ENCODE measurements at places on chromosomes 5 and 9.

DNA sequence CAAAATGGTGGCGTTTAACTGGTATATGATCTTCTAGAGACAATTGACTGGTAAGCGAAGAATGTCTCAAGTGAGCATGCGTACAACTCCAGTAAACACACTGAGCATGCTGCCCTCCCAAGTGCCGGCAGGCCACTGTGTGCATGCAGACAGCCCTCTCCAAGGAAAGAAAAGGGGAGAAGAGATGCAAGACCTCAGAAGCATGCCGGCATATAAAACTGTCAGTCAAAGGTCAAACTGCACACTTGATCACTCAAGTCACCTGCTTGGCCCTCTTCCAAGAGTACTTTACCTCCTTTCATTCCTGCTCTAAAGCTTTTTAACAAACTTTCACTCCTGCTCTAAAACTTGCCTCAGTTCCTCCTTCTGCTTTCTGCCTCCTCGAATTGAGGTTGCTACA, 910.2 kb downstream of the TAF11L14 start:
- no peak for DNase-seq

DNA sequence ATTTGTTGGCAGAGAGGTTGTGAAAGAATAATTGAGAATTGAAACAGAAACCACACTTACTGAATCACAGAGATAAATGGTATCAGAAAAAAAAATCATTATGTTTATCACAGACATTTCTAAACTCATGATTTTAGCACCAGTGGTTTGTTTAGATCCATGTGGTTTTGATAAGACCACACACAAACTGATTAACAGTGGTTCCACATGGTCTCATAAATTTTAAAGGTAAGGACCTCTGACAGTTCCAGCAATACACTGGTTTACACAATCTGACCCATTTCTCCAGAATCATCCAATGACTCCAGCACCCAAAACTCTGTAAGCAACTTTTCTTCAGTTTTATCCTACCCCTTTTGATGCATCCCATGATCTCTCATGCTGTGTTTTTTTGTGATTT, 261.2 kb downstream of the ANXA1 start:
- DNase-seq: no peak

GRCh38 chr5:72543365-72543764, 36.2 kb upstream of the ZNF366 start:
- no peak for DNase-seq

DNA sequence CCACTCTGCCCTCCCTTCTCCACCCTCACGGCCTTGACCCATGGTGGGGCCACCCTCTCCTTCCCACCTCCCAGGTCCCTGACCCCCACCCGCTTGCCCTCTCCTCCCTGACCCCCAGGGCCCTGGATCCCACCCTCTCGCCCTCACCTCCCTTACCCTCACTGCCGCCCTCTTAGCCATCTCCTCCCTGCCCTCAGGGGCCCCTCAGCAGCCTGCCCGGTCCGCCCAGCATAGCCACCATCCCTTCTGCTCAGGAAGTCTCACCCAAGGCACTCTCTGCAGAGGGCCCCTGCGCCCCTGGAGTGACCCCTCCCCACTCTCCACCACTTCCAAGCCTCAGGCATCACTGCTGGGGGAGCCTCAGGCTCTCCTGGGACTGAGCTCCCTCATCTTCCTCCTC, 66.3 kb downstream of the MRPL36 start:
- no peak for DNase-seq

- no peak for DNase-seq
These were observed 209.8 kb downstream of the ENC1 start for GRCh38 chr5:74430631-74431289.

GRCh38 chr9:15240927-15241326, 66.1 kb downstream of the TTC39B start:
- no peak for DNase-seq

GRCh38 chr9:121819428-121820231, 168.2 kb downstream of the DAB2IP start:
- DNase-seq: no peak

GRCh38 chr9:136377341-136378169, 4.1 kb upstream of the CARD9 start:
- DNase-seq: no peak

- DNase-seq: no peak
These were observed 107.3 kb downstream of the MTREX start for GRCh38 chr5:55415071-55415470.

Measured in CD4-positive, alpha-beta T cell treated with Interleukin-21 for 1 hour (primary cell).